ENCODE measurements at places on chromosomes 5 and 9.

DNA sequence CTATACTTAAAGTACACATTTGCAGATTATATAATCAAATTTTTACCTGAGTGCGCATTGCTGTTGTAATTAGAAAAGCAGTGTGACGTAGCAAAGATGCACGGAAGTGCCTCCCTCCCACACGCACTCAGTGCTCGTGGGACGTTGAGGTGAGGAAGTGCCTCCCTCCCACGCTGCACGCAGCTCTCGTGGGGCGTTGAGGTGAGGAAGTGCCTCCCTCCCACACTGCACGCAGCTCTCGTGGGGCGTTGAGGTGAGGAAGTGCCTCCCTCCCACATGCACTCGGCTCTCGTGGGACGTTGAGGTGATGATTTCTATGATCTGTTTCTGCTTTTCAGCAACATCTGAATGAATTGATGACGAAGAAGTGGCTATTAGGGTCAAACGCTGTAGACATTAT, 21.0 kb downstream of the EXOC3 start:
- DNase-seq: no peak

- DNase-seq: no peak
Measured at GRCh38 chr5:15483351-15484097, 16.5 kb upstream of the FBXL7 start.

DNA sequence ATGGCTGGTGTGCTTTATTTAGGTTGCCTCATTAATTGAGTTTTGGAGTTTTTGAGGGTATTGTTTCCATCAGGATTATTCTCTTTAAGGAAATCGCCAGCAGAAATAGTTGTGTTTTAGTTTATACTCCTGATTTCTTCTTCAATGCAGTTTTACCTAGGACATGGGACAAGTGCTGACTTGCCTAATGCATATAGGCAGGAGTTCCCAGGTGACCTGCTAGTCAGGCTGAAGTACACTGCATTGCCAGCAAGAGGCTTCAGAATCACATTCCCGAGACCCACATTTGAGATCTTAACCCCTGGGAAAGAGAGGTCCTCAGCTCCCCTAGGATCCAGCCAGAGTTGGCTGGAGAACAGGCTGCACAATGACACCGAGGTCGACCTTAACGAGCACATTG, 1.5 kb upstream of the OR1N2 start:
- DNase-seq: no peak

GRCh38 chr5:68285075-68285840, 69.7 kb downstream of the PIK3R1 start:
- DNase-seq: no peak

DNA sequence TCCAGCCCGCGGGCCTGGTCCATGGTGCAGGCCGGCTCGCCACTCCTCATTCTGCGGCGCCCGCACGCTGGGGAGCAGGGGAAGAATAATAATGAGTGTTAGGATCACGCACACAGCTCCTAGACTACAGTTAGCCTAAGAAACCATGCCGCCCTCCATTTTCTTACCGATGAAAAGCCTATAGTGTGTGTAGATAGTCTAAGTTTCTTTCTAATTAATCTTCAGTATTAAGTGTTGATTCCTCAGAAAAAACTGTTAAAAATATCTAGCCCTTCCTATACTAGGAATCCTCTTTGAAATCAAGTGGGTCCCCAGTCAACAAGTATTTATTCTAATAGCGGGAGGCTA, 9.3 kb downstream of the ZBED3 start:
- no peak for DNase-seq

- DNase-seq: no peak
Measured at GRCh38 chr5:158965334-158965733, 134.4 kb downstream of the EBF1 start.

GRCh38 chr5:17396247-17396646, 101.8 kb upstream of the TAF11L2 start:
- DNase-seq: no peak

DNA sequence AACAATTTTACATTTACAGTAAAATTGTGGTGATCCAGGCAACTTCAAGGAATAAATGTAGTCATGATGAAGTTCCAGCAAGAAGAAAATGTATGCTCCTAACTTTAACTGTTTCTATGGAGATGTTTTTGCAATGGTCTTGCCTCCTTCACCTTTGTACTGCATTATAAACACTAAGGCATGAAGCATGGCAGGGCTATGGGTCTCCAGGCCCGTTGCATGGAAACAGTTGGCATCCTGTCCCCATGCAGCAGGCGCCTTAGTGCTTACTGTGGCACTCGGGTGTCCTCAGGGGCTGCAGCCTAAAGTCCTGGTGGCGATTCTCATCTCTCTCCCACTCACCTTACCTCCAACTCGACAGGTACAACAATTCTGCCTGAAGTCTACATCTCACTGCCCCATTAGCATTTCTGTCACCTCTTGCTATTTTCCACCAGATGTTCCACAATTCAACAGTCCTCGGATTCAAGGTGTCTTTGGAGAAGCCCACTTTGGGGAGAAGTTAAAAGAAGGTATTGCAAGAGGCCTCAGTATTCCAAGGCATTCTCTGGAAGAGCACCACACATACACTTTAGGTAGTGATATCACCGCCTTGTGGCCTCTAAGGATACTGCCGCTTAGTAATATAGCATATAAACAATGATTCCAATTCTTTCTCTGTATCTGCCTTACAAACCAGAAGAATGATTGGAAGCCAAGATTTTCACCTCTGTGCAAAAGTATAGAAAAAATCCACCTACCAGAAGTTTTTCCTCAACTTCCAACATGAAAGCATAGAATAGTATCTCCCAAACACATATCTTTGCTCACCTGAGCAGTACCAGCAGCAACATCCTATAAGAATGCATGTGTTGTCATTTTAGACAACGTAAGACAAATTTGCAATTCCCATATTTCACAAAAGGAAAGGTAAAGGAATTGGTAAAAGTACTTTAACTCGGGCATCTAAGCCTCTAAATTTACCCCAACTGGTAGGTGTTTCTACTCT, 5.1 kb downstream of the LIFR start:
- DNase-seq: no peak

DNA sequence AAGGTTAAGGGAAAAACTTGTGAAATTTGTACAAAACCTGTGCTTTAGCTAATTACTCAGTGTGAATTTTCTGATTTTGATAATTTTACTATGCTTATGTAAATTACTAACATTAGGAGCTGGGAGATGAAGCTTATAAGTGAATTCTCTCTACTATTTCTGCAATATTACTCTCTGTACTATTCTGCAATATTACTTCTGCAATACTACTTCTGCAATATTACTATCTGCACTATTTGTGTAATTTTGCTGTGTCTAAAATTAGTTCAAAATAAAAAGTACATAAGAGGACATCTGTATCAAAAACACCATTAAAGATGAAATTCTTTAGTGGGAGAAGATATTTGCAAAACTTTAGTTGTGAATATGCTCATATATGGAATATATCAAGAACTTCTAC, 62.9 kb downstream of the C9 start:
- no peak for DNase-seq

DNA sequence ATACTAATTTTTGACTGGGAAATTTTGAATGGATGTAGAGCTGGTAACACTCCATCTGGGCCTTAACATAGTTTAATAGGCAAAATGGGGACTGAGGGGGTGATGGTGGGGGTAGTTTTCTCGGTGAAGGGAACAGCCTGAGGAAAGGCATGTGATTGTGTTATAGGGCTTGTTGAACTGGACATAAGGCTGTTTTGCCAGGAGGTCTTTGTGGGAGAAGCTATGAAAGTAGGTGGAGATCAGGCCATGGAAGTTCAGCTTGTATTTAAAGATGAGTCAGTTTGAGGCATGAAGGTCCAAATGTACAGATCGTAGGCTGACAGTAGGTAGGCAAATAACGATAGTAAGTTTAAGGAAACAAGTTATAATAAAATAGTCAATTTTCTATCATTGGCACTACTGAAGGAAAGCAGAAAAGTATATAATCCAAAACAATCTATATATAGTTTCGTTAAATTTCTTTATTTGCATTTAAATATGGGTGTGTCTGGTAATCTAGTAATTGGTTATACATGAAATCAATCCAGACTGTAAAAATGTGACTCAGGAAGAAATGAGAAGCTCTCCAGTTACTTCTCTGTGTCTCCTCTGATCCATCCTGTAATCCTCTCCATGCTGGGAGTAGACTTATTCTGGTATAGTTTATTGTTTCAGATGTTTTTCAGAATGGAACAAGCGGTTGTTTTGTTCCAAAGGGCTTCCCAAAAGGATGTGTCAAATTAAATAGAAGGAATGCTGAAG, 2.8 kb downstream of the CSNK1G3 start:
- no peak for DNase-seq

- no peak for DNase-seq
Measured at GRCh38 chr9:128203707-128204551, 750 bp downstream of the DNM1 start.

DNA sequence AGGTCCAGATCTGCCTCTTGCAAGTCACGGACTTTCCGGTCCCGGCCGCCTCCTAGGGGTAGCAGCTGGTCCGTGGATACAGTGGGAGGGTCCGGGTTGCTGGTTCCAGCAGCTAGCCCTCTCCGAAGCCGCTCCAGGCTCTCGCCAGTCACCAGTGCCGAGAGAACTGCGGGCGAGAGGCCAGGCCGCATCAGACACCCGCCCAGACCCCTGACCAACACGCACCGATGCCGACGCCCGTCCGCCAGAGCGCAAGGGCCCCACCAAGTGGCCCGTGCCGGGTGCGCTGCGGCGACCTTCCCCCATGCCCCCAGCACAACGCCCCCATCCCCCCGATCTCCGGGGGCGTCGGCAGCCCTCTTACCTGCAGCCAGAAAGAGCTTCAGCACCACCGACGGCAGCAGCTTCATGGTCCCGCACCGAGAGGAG, 470 bp downstream of the HBEGF start:
- DNase-seq: no peak

DNA sequence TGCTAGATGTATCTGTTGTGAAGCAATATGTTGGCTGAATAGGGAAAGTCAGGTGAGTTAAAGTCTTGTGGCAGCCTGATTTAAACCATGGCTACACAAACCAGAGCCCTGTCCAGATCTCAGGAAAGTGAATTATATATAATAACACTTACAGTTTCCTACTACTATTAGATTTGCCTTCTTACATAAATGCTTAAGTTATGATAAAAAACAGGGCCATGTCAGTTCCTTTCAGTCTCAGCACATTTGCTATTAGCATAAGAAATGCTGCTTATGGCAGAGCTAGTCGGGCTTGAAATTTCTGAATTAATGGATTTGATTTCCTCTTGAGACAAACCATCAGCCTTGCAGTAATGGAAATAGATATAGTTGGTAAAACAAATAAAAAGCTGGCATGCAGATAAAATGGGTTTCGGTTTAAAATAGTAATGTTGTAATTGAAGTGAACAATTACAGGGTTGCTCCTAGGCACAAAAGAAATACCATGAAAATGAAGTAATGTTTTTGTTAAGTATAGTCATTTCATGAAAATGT, 664.2 kb upstream of the ZNF608 start:
- DNase-seq: peak; percentile 89

- peak; percentile 77 for DNase-seq
Measured at GRCh38 chr5:109105631-109106267, 304.0 kb downstream of the PJA2 start.

GRCh38 chr9:120914396-120914795, 12.2 kb downstream of the TRAF1 start:
- no peak for DNase-seq

DNA sequence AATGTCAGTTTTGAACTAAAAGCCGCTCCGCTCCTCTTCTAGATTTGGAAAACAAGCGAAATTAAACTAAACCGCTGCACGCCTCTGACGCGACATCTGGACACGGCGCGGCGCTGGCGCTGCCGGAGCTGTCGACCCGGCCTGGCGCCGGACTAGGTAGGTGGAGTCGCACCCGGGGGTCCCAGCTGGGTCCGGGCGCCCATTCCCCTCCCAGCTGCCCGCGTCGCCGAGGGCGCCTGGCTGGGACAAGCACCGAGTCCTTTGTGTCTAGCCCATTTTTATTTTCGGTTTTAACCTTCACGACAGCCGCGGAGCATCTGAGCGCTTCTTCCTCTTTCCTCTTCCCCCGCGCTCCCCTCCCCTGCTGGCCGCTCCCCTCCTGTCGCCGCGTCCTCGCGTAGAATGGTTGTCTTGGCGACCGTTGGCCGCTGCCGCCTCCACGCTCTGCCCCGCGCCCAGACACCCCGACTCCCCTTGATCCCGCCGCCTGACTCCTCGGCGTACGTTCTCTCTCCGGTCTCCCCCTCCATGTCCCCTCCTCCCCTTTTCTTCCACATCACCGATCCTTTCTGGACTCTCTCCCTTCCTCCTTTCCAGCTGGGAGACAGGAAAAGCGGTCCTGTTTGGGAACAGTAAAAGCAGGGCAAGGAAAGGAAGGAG, 545 bp downstream of the CDKN2B-AS1 start:
- DNase-seq: no peak

GRCh38 chr9:88969646-88970373, 21.5 kb upstream of the S1PR3 start:
- DNase-seq: no peak

DNA sequence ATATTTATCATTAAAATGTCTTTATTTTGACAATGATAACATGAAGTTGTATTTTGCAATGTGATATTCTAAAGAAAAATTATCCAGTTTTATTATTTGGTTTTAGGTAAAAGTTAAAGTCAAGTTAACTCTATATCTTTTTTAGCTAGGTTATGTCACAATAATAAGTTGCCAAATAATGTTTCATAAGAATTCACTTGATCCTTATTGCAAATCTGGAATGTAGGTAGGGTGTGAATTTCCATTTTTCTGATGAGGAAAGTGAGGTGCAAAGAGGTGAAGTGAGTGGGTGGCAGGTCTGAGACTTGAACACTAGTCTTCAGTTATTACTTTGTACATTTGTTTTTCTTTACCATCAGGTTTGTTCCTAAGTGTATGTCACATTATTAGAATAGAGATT, 21.5 kb downstream of the SPINK5 start:
- no peak for DNase-seq

GRCh38 chr9:27033815-27034403, 28.4 kb upstream of the LRRC19 start:
- peak; percentile 9 for DNase-seq

GRCh38 chr9:111805830-111806241, 11.1 kb upstream of the SHOC1 start:
- DNase-seq: no peak

- DNase-seq: no peak
Measured at GRCh38 chr9:85605905-85606304, 135.8 kb downstream of the AGTPBP1 start.

DNA sequence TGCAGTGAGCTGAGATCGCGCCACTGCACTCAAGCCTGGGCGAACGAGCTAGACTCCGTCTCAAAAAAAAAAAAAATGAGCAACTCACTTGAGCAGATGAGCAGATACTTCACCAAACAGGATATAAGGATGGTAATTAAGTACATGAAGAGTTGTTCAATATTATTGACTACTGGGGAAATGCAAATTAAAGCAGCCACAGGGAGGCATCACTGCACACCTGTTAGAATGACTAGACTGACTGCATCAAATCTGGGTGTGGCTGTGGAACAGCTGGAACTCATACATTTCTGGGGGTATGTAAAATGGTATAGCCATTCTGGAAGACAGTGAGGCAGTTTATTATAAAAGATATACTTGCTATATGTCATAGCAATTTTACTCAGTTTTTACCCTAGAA, 93.0 kb downstream of the WNK2 start:
- DNase-seq: no peak

- DNase-seq: no peak
Measured at GRCh38 chr5:55633574-55634208, 78.4 kb downstream of the SLC38A9 start.

Data from skin of body (tissue), 3 donors.